Adrenal gland (tissue), 19 donors: ENCODE measurements at places on chromosomes 6 and 20. TPM values are rescaled to one million over a fixed set of nuclear protein-coding genes. Genes with fewer than 3 reads are reported as not detected.
A peak's percentile ranks its signal among the peaks of the same experiment; 100 is the strongest.

- DNase-seq, result no peak
- no peak overlapping the region for H3K27ac ChIP-seq
- H3K4me3 ChIP-seq, result no peak overlapping the region
- H3K4me1 ChIP-seq, result no peaks in the 10 kb centered on the region
- H3K36me3 ChIP-seq, result no peaks in the 10 kb centered on the region
These were observed 81.6 kb downstream of the C6orf118 start for GRCh38 chr6:165227644-165228329.

DNA sequence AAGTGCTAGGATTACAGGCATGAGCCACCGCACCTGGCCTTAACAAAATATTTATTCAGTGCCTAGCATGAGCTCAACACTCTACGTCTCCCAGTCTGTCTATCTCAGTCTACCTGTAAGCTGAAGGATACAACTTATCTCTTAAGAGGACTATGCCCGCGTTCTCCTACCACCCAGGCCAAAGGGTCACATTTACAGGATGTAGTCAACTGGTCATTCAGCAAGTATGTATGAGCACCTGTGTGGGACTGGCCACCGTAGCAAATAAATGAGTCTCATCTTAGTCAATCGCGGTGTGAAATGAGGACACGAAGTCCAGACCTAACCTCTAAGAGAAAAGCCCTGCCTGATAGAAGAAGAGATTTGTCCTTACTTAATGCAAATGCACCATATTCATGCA, 49.9 kb downstream of the MUC22 start:
- no peaks in the 10 kb centered on the region for H3K27me3 ChIP-seq
- no peaks in the 10 kb centered on the region for H3K36me3 ChIP-seq

JAG1 gene
- 6.8 TPM for polyA plus RNA-seq

- H3K27ac ChIP-seq, result no peak overlapping the region
- peaks cover 5% of the 10 kb centered on the region for H3K27me3 ChIP-seq
- no peaks in the 10 kb centered on the region for H3K36me3 ChIP-seq
- DNase-seq, result no peak
These were observed 88.3 kb downstream of the BMP2 start for GRCh38 chr20:6855796-6856195.

COX4I2 gene
- polyA plus RNA-seq, result 2.8 TPM

CENPW gene
- polyA plus RNA-seq, result 11.5 TPM

DNA sequence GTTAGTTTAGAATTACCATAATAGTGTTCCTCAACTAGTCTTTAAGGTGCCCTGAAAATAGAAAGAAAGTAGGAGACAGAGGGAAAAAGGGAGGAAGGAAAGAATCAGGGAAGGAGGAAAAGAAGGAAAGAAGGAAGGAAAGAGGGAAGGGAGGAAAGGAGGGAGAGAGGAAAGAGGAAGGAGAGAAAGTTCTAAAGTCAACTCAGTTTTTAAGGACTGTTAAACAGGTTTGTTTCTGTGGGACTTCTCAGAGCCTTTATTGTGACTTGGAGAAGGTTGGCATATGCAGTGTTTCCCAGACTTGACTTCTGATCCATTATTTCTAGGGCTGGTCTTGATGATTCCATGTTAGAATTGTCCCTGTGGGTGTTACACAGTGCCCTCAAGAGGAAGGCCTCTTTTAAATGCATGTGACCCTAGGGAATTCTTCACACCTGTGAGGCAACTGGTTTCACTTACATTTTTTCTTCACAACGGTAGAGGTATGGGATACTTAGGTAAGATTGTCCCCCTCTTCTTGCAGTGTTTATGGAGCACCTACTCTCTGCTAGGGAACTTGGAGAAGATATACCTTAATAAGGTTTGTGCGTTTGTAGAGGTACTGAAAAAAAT, 132.7 kb upstream of the GMDS start:
- H3K27ac ChIP-seq, result no peak overlapping the region
- no peaks in the 10 kb centered on the region for H3K36me3 ChIP-seq
- H3K4me1 ChIP-seq, result no peaks in the 10 kb centered on the region

- no peak overlapping the region for H3K4me3 ChIP-seq
- H3K27me3 ChIP-seq, result no peaks in the 10 kb centered on the region
- no peak overlapping the region for H3K27ac ChIP-seq
- DNase-seq, result no peak
These were observed 87.8 kb downstream of the RFPL4B start for GRCh38 chr6:112434896-112435435.

DNA sequence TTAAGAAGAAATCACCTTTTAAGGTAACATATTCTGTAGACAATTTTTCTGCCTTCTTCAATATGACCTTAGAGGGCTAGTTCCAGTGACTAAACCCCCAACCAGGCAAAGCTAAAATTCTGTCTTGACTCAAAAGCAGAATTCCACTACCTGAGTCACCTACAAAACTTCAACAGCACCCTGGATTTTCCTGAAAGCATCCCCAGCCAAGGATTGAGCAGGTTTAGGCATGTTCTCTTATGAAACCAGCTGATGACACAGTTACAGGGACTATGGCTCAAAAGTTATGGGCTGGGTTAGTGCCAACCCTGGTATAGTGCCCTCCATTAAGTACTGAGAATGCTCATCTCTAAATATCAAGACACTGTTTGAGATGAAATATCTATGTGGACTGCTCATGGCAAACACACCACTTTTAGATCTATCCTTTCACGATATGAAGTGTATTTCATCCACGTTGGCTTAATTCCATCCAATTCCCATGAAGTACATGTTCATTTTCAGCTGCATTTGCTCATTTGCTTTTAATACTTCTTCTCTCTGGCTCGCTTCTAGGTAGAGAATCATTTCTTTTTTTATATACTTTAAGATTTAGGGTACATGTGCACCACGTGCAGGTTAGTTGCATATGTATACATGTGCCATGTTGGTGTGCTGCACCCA, 53.6 kb upstream of the TNFAIP3 start:
- no peaks in the 10 kb centered on the region for H3K4me1 ChIP-seq
- DNase-seq, result no peak
- no peaks in the 10 kb centered on the region for H3K27me3 ChIP-seq
- no peak overlapping the region for H3K27ac ChIP-seq

- H3K36me3 ChIP-seq, result no peaks in the 10 kb centered on the region
- no peaks in the 10 kb centered on the region for H3K27me3 ChIP-seq
- DNase-seq, result no peak
These were observed 13.5 kb downstream of the TIAM2 start for GRCh38 chr6:155008625-155009024.

- H3K27me3 ChIP-seq, result no peaks in the 10 kb centered on the region
- no peak overlapping the region for H3K27ac ChIP-seq
- no peaks in the 10 kb centered on the region for H3K4me1 ChIP-seq
- H3K4me3 ChIP-seq, result no peak overlapping the region
These were observed 34.3 kb upstream of the ENPP5 start for GRCh38 chr6:46204880-46205650.

CDH4 gene
- polyA plus RNA-seq, result 0.20 TPM

DPPA5 gene
- polyA plus RNA-seq, result not detected

ZSCAN23 gene
- 1.6 TPM for polyA plus RNA-seq

STX7 gene
- 36.1 TPM for polyA plus RNA-seq

GRCh38 chr6:3750317-3751076, 1.0 kb downstream of the PXDC1 start:
- H3K36me3 ChIP-seq, result no peaks in the 10 kb centered on the region
- peaks cover 19% of the 10 kb centered on the region for H3K4me1 ChIP-seq
- no peak overlapping the region for H3K4me3 ChIP-seq
- DNase-seq, result peak; percentile 91
- H3K27me3 ChIP-seq, result no peaks in the 10 kb centered on the region

- no peaks in the 10 kb centered on the region for H3K36me3 ChIP-seq
- peaks cover 5% of the 10 kb centered on the region for H3K4me1 ChIP-seq
- H3K27me3 ChIP-seq, result no peaks in the 10 kb centered on the region
These were observed 318.7 kb downstream of the SOX4 start for GRCh38 chr6:21912151-21912832.

SLC17A4 gene
- polyA plus RNA-seq, result not detected
